AG04449 (cell line): ENCODE measurements at places on chromosomes 16 and 17.

DNA sequence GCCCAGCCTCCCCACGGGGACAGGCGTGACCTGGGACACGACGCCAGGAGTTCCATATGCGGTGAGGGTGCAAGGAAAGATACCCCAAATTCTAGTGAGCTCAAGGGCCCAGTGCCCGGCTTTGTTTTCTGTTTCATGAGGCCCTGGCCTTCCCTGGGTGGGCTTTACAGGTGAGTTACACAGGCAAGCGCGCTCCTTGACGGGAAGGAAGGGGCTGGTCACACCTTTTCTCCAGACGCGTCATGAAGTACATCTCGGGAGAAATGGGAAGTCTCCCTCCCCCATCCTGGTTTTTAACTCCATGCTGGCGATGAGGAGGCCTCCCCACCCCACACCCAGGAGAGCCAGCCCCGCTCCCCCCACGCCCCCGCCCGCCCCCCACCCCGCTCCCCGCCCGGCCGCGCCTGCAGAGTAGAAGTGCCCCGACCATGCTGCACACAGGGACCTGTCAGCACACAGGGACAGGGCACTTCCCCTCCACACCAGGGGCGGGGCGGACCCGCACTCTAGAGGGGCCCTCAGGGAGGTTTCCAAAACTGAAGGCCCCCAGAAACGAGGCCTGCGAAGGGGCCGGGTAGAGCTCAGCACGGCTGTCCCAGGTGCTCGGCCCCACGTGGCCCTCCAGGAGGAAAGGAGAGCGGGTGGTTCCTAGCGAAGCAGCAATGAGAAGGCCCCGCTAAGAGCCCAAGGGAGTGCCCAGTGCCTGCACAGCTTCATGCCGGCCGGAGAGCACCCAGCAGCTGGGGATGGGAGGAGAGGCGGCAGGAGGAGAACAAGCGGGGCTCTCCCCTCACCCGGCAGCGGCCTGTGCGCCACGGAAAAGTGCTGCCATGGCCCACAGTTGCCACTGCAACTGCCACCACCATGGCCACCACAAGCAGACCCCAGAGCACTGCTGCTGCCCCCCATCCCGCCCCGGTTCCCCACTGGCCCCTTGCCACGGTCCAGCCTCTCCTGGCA is 7.7 kb downstream of the CYB561 start:
- DNase-seq, result no peak

DNA sequence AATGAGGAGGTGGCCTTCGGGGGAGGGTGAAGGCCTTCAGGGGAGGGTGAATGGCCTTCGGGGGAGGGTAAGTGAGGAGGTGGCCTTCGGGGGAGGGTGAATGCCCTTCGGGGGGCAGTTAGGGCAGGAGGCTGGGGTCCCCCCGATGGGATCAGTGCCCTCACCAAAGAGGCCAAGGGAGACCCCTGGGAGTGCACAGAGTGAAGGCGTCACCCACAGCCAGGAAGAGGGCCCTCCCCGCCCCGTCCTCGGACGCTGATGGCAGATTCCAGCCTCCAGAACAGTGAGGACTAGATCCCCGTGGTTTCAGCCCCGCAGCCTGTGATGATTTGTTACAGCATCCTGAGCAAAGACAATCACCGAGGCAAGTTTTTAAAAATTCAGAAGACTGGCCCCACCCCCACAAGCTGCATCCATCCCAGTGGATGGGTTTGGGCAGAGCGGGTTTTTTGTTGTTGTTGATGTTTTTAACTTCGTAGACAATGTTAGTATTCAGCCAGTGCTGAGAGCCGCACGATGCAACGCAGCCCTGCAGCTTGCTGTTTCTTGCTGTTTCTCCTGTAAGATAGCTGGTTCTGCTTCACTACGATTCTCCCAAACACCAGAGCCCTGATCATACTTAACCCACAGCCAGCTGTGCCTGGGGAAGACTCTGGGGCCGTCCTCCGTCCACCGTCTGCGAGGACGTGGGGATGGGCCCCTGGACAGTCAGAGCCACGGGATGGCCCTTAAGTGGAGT is 40.7 kb upstream of the CBFA2T3 start:
- DNase-seq, result no peak

DNA sequence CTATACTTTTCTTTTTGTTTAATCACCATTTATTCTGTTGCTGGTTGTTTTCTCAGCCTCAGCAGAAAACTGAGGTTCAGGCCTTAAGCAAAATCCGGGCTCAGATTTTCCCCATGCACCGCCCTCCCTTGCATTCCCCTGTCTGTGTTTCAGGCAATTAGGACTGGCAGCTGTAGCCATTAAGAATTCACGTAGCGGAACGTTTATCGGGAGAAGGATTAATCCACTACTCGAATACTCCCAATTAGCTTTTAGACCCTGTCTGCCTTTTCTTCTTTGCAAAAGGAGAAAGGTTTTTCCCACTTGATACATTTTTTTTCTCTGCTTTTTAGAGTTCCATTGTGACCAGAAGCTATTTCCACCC is 173.1 kb downstream of the RPTOR start:
- no peak for DNase-seq

DNA sequence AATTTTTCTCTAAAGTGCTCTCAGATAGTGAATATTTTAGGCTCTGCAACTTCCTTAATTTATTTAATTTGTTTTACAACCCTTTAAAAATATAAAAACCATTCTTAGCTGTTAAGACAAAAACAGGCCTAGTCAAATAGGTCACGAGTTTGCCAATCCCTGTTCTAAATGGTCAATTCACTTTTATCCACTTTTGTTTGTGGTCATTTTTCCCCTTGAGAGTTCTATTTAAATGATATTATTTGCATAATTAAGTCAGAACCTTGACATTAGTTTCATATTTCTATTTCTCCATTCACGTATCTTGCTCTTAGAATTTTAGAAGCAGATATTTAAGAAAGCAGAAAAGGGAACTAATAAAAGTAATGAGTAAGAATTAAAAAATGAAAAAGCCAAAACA is 4.0 kb downstream of the AMFR start:
- no peak for DNase-seq
